Immature natural killer cell (primary cell): ENCODE measurements at places on chromosomes 6 and 20. TPM values are rescaled to one million over a fixed set of nuclear protein-coding genes. Genes with fewer than 3 reads are reported as not detected.

Gene PHIP
- 12.8 TPM for polyA plus RNA-seq

DNA sequence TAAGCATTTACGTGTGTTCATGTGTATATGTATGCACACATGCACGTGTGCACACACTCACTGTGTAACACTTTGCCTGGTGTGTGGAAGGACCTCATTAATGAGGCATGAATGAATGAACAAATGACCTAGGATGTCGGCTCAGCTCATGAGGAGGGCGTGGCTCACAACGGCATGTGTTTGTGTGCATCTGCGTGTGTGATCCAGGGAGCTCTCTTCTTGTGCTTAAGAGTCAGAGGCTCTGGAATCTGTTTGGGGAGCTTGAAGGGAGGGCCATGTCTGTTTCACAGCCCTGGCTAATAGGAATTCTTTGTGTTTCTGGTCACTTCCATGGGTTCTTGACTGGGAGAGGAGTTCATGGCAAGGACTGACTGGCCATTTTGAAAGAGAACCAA, 32.7 kb downstream of the TOX2 start:
- H3K27me3 ChIP-seq, result peaks cover 42% of the 10 kb centered on the region
- H3K36me3 ChIP-seq, result no peaks in the 10 kb centered on the region
- no peak overlapping the region for H3K4me3 ChIP-seq
- H3K27ac ChIP-seq, result no peak overlapping the region

GRCh38 chr6:112004201-112005012, 49.5 kb upstream of the CCN6 start:
- H3K27ac ChIP-seq, result no peak overlapping the region
- DNase-seq, result no peak
- no peak overlapping the region for H3K4me3 ChIP-seq
- H3K27me3 ChIP-seq, result peaks cover 3% of the 10 kb centered on the region
- H3K36me3 ChIP-seq, result no peaks in the 10 kb centered on the region

Gene CFB
- 0.27 TPM for polyA plus RNA-seq

Gene DCBLD1
- 0.37 TPM for polyA plus RNA-seq

GRCh38 chr20:47156301-47157137, 200.0 kb downstream of the ZMYND8 start:
- no peaks in the 10 kb centered on the region for H3K4me1 ChIP-seq
- no peak overlapping the region for H3K27ac ChIP-seq
- no peaks in the 10 kb centered on the region for H3K36me3 ChIP-seq

GRCh38 chr6:36688063-36688738, 9.4 kb upstream of the RAB44 start:
- no peaks in the 10 kb centered on the region for H3K36me3 ChIP-seq
- peaks cover 19% of the 10 kb centered on the region for H3K4me1 ChIP-seq
- no peak for DNase-seq
- H3K27me3 ChIP-seq, result no peaks in the 10 kb centered on the region

Gene UST
- 6.3 TPM for polyA plus RNA-seq

- no peak overlapping the region for H3K27ac ChIP-seq
- no peak overlapping the region for H3K4me3 ChIP-seq
- no peak for DNase-seq
- no peaks in the 10 kb centered on the region for H3K36me3 ChIP-seq
- H3K27me3 ChIP-seq, result peaks cover 2% of the 10 kb centered on the region
Observed at GRCh38 chr6:141685416-141685815, 447.3 kb upstream of the GJE1 start.
